ENCODE measurements at places on chromosomes 1 and 21.
A peak's percentile ranks its signal among the peaks of the same experiment; 100 is the strongest.

DNA sequence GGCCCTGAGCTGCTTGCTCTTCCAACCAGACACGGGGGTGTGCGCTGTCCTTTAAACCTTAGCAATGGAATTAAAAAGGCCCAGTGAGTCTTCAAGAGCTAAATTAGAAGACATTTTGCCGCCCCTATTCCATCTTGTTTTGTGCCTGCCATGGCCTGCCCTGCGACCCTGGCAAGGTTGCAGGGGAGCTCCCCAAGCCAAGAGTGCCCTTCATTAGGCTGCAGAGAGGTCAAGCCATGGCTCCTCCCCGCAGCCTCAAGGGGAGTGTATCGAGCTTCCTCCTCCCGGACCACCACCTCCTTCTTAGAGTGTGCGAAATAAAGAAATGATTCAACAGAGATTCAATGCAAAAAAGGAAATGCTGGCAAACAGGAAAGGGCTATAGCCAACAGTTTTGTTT, 256.2 kb downstream of the DYRK1A start:
- no peak for DNase-seq

DNA sequence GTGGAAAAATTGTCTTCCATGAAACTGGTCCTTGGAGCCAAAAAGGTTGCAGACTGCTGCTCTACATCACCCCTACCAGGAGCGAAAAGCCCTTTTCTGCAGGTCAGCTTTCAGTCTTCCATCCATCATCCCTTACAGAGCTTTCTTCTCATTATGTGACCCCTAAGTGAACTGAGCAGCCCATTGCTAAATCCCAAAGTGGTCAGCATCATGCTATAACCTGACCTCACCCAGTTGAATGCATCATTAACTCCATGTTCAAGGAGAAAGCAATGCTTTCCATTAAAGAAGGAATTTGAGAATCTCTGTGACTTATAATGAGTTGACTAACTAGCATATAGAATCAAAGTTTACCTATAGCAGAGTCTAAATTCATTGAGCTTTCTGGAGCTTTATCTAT, 10.4 kb upstream of the IL24 start:
- no peak for DNase-seq

DNA sequence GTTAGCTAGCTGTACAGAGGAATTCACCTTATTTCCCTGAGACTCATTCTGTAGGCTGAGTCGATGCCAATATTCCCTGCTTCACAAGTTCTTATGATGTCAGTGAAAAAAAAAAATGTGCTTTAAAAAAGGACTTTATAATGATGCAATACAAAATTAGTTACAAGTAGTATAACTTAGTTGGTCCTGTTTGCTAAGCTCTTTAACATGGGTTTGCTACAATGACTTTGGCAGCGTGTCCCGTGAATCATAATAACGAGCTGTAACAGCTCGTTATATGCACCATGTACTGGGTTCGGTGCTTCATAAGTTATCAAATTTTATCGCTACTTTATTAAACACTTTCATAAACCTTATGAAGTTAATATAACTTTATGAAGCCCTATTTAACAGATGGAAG, 349.7 kb downstream of the LMX1A start:
- no peak for DNase-seq

DNA sequence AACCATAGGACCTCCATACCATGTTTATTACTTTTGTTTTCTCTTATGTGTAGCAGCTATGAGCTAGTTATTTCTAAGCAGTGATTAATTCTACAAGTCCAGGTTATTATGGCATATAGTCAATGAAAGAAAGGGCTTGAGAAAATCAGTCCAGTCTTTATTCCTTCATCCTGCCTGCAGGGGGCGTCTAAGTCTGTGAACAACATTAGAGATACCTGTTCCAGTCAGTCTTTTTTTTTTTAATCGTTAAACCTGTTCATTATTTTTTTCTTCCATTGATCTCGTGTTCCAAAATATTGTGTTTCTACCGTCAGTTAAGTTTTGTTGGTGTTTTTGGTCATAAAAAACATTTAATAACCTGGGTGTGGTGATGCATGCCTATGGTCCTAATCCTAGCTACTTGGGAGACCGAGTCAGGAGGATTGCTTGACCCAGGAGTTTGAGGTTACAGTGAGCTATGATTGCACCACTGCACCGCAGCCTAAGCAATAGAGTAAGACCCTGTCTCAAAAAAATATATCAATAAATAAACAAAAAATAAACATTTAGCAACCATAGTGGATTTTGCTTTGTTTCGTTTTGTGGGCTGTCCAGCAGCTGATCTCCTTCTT, 29.4 kb upstream of the CD2 start:
- peak; percentile 82 for DNase-seq

DNA sequence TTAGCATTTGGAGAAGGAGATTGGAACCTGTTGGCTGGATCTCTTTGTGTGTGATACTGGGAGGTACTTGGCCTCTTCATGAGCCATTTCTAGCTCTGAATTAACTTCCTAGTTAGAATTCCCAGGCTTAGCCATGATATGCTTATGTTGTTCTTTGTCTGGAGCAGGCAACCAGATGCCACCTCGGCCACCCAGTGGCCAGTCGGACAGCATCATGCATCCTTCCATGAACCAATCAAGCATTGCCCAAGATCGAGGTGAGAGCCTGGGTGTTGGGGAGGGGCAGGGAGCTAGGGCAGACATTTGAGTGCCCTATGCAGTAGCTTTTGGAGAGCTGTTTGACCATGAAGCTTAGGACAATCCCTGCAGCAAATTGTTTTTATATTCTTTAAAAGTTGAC, 26.5 kb upstream of the PIGV start:
- DNase-seq: no peak

- DNase-seq: no peak
Observed at GRCh38 chr1:17759114-17759513, 4.0 kb downstream of the ACTL8 start.

GRCh38 chr1:184803180-184803492, 48.5 kb upstream of the EDEM3 start:
- no peak for DNase-seq

GRCh38 chr1:89546082-89546889, 21.7 kb downstream of the LRRC8B start:
- peak; percentile 15 for DNase-seq

GRCh38 chr1:221774054-221774842, 32.4 kb upstream of the DUSP10 start:
- DNase-seq: no peak

DNA sequence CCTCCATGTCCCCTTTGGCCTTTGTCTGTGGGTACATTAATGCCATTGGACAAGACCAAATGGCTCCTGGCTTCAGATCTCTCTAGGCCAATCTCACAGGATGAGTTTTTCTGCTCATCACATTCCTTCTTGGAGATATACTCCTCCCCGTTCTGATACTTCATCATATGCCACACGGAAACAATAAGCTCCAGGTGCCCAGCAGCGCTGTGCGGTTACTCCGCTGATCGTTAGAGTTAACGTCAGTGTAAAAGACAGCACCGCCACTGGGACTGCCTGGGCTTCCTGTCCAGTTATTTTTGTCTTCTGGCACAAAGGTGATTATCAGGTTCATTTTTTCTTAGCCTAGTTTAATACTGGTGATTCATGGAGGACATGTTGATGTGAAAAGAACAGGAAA, 22.5 kb downstream of the CACHD1 start:
- no peak for DNase-seq

DNA sequence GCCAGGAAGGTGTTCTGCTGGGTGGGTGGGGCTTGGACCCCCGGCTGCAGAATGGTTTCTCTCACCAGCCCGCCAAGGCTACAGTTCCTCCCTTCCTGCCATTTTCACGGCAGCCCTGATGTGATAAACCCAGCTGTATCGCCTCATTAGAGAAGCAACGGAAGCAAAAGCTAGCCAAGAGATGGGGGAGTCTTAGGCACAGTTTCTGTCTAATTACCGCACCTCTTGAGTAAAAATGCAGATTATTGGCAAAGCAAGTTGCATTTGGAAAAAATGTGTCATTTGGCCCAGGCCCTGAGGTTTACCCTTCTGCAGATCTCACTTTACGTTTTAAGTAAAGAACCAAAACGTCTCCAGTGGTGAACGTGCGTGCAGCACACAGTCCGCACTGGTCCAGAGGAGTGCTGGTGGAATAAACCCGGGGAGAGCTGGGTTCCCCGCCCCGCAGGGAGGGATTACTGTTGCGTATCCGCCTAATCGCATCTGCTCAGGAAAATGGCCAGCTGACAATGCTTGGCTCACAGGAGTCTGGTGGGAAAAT, 109.9 kb downstream of the GALNT2 start:
- DNase-seq: no peak

- DNase-seq: no peak
Observed at GRCh38 chr21:37155186-37155585, 82.1 kb downstream of the TTC3 start.

DNA sequence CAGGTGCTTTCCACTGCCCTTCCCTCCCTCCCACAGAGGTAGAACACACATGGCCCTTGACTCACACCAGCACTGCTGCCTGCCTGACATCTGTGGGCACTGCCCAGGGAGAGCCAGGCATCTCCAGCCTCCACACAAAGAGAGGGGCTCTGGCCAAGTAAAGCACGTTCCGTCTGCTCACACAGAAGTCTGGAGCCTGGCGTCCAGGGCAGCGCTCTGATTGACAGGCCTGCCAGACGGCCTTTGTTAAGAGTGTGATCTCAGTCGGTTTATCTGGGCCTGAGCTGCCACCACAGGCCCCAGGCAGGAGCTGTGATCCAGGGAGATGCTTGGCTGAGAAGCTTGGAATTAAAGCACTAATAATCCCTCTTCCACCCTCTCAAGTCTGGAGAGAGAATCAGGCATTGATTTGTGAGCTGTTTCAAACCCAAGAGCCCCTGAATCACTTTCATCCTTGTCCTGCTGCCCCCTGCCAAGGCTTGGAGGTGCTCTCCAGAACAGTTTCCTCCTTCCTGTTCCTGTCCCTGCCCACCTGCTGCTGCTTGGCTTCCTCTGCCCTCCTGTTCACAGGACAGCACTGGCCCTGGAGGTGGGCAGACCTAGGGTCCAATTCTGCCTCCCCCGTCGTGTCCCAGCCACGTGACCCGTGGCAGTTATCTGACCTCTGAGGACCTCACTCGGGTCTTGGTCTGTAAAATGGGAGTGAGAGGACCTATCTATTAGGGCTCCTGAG, 3.7 kb downstream of the DMRTB1 start:
- no peak for DNase-seq

GRCh38 chr1:174191349-174191862, 32.1 kb downstream of the RABGAP1L start:
- no peak for DNase-seq

- no peak for DNase-seq
Observed at GRCh38 chr1:224387943-224388342, 31.3 kb downstream of the CNIH4 start.

GRCh38 chr1:78519446-78519845, 28.7 kb downstream of the PTGFR start:
- no peak for DNase-seq

- no peak for DNase-seq
Observed at GRCh38 chr21:15359251-15359650, 294.5 kb upstream of the NRIP1 start.

DNA sequence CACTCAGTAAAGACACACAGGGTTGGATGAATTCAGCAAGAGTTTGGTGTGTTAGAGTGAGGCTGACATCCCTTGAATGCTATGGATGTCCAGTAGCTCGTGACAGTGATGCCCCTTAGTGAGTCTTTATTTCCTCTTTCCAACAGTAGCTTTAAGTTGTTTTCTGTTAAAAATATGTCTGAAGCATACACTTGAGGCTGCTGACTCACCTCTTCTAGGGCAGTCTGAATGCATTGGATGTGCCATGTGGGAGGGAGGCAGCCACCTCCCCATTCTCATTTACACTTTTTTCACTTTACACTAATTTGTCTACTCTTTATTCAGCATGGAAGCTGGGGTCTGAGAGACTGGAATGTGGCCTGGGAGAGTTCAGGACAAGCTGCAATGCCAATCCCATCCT, 17.6 kb downstream of the NOS1AP start:
- DNase-seq: no peak

DNA sequence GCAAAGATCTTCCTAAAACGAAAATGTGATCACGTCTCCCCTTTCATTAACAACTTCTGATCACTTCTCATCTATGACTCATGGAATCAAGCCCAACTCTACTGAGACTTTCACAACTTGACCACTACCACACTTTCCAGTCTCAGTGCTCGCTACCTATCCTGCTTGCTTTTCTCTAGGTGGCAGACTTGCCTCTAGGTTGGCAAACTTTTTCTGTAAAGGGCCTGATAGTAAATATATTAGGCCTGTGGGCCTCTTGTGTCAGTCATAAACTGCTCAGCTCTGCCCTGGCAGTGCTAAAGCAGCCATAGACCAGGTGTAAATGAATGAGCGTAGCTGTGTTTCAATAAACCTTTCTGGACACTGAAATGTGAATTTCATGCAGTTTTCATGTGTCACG, 21.5 kb upstream of the HMGB4 start:
- no peak for DNase-seq

GRCh38 chr1:51945591-51945990, 44.9 kb downstream of the RAB3B start:
- DNase-seq: no peak

- DNase-seq: no peak
Observed at GRCh38 chr1:160942926-160943325, 11.7 kb downstream of the ITLN2 start.

GRCh38 chr1:11730429-11730891, 5.5 kb upstream of the AGTRAP start:
- peak; percentile 59 for DNase-seq

- no peak for DNase-seq
Observed at GRCh38 chr1:108814343-108815125, 42.4 kb downstream of the AKNAD1 start.

DNA sequence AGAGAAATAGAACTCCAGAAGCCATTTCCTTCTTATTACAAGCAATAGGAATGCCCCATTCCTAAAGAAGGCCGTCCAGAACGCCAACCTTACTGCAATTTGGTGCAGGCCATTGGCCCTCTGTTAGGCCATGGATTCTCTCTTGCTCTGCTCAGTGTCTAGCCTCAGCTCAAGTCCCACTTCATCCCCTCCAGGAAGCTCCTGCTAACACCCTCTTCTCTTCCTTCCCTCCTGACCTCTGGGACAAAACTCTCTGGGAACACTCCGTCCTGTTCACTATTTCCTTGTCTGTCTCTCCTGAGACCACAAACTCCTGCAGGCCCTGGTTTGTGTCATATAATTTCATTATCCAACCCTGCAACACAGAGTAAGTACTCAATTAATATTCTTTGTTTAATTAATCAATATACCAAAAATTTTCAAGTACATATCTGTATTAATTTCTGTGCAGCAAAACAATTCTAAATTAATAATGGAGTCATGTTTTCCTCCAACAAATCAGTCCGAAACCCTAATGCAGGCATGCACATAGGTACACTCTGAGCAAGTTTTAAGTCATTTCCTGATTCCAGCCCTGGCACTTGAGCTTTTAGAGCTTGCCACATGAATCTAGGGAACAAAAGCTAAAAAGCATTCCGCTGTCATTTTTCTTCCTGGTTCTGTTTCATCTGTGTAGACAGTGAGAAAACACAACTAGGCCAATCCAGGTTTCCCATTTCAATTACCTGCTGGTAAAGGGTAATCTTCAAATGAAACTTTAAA, 245.3 kb downstream of the SETD4 start:
- DNase-seq: no peak

- no peak for DNase-seq
Observed at GRCh38 chr1:240484804-240485443, 127.0 kb downstream of the GREM2 start.

GRCh38 chr1:17741052-17741451, 14.1 kb upstream of the ACTL8 start:
- no peak for DNase-seq

GRCh38 chr21:34935452-34935851, 113.7 kb downstream of the RUNX1 start:
- peak; percentile 56 for DNase-seq

- DNase-seq: no peak
Observed at GRCh38 chr1:197663162-197663953, 111.9 kb downstream of the DENND1B start.

All from CD4-positive, alpha-beta T cell treated with Interleukin-15 for 4 hours (primary cell).